ENCODE measurements at places on chromosomes 2 and 18.
A peak's percentile ranks its signal among the peaks of the same experiment; 100 is the strongest.

GRCh38 chr2:33388996-33389395, 87.5 kb upstream of the RASGRP3 start:
- no peak for DNase-seq

GRCh38 chr2:130756053-130756873, 923 bp downstream of the AMER3 start:
- no peak for DNase-seq

GRCh38 chr2:205216580-205216979, 465.7 kb upstream of the NRP2 start:
- DNase-seq: no peak

DNA sequence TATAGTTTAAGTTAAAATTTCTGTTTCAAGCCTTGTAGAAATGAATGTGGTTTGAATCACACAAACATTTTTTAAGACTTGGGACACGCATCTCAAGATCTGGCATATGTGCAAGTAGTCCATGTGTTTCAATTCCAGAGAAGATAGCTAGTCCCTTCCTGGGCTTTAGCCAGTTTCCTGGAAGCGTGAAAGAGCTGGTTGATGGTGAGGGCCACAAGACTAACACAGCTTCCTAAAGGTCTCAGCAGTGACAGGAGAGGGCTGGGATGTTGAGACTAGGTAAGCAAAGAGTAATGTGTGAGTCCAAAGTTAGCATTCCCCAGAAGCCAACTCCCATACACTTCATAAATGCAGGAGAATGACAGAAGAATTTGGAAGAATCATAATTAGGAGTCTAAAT, 111.9 kb upstream of the MAP2 start:
- no peak for DNase-seq

DNA sequence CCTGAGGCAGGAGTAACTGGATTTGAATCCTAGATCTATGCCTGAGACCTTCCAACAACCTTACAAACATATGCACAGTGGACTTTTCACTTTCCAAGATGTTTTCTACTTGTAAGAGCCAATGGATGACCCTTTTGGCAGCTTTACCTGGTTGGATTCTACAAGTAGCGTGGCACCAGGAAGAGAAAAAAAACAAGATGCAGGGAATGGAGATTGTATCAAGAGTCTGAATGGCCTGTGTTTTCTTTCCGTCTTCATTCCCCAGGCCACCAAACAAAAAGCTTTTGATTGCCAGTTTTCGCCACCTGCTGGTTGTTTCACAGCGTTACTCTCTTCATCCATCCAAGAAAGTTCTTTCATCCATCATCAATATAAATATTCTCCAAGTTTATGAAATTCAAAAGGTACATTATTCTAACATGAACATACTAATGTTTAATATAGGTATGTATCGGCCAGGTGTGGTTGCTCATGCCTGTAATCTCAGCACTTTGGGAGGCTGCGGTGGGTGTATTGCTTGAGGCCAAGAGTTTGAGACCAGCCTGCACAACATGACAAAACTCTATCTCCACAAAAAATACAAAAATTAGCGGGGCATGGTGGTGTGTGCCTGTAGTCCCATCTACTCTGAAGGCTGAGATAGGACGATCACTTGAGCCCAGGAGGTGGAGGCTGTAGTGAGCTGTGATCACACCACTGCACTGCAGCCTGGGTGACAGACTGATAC, 3.5 kb upstream of the BCL2 start:
- peak; percentile 84 for DNase-seq

GRCh38 chr2:177693658-177694339, 301.2 kb downstream of the AGPS start:
- no peak for DNase-seq

- no peak for DNase-seq
These were observed 2.5 kb downstream of the TLK1 start for GRCh38 chr2:171158036-171158789.

DNA sequence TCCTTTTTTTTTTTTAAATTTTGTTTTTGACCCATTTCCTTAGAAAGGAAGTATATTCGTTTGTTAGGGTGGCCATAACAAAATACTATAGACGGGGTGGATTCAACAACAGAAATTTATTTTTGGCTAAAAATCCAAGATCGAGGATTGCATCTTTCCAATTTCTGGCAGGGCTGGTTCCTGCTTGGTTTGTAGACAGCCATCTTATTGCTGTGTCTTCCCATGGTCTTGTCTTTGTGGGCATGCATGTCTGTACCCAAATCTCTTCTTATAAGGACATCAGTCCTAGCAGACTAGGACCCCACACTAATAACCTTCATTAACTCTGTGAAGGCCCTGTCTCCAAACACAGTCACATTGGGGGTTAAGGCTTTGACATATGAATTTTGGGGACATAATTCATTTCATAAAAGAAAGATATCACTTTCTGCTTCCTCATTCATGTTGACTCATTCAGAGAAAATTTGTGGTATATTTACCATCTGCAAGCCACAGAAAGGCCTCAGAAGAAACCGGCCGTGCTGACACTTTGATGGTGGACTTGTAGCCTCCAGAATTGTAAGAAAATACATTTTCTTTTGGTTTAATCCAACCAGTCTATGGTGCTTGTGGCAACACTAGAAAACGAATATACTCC, 262.1 kb downstream of the LPIN1 start:
- peak; percentile 31 for DNase-seq
